WTC11 (cell line): ENCODE measurements at places on chromosomes 5 and 9. TPM values are rescaled to one million over a fixed set of nuclear protein-coding genes. Genes with fewer than 3 reads are reported as not detected.

OCLN gene
- total RNA-seq = 58.3 to 73.2 TPM (median 70.6 TPM) in 3 replicates

PCDHA9 gene
- total RNA-seq = 1.1 to 1.5 TPM (median 1.4 TPM) in 3 replicates

POC5 gene
- 9.0 to 13.4 TPM (median 10.8 TPM) in 3 replicates for total RNA-seq

ARL10 gene
- 6.8 to 11.4 TPM (median 10.9 TPM) in 3 replicates for total RNA-seq

OR1J2 gene
- total RNA-seq = not detected in 3 replicates

UBTD2 gene
- total RNA-seq = 22.7 to 26.2 TPM (median 25.9 TPM) in 3 replicates
